Activated CD4-positive, alpha-beta T cell treated with anti-CD3 and anti-CD28 coated beads, Interleukin-2, Interleukin-4, amounts not matched to agents 100 ng/mL and 50 ng/mL, durations not matched to agents 16 hours and 8 hours (primary cell): ENCODE measurements at places on chromosomes 7 and 10.

- DNase-seq, result no peak
Observed at GRCh38 chr10:113294868-113295267, 258.0 kb upstream of the HABP2 start.

DNA sequence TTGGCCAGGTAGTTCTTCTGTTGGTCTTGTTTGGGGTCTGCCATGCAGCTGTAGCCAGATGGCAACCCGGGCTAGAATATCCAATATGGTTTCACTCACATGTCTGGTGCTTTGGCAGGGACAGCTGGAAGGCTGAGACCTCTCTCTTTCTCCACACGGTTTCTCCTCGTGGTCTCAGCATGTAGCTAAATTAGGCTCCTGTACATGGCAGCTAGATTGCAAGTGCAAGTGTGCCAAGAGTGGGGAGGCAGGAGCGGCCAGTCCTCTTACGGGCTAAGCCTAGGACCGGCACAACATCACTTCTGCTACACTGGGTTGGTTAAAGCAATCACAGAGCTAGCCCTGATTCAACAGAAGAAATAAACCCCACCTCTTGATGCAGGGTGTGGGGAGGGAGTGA lies 9.3 kb upstream of the PDE1C start:
- no peak for DNase-seq

- DNase-seq, result no peak
Observed at GRCh38 chr10:120039826-120040225, 147.3 kb downstream of the SEC23IP start.

GRCh38 chr10:9262770-9263169 lies 1208.3 kb downstream of the GATA3 start:
- no peak for DNase-seq

GRCh38 chr10:117545141-117546019 lies 2.8 kb downstream of the EMX2 start:
- DNase-seq, result no peak

DNA sequence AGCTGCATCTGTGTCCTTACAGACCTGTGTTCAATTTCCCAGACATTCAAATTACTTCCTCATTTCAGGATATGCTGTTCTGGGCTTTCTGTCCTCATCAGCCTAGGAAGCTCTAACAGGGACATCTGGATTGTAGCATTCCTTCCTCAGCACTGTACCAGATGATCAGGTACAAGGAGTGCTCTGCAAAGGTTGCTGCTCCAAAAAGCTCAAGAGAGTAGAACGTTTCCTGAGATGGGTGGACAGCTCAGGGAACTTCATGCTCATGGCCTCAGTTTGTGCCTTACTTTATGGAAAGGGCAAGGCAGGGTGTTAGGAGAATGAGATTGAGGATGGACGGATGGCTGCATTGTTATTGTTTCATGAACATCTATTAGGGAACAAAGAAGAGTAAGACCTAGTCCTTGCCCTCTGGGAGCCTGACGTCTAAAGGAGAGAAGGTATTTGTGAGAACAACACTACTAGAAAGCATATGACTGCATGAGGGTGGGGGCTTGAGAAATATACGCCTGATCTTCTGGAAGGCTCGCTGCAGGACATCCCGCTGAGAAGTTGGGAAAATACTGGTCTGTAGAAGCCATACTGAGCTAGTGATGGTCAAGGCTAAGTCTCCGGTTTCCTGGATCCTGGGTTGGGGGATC lies 10.5 kb upstream of the ZNF212 start:
- DNase-seq, result no peak

- DNase-seq, result no peak
Observed at GRCh38 chr10:234708-235406, 99.6 kb downstream of the ZMYND11 start.

DNA sequence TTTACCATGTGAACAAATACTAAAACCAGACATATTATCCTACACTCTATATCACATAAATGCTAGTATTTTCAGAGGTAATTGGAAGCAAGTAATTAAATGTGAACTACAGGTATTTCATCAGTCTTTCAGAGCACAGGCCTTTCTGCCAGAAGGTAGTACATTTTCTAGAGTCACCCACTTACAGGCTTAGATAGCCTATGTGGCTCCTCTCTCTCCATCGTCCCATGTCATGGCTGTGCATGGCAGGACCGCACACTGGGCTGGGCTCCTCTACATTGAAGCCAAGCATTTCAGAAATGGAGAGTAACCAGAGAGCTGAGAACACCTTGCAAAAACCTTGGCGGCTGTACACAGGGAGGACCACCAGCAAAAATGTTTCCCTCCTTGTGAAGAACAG lies 49.7 kb downstream of the GFRA1 start:
- no peak for DNase-seq

DNA sequence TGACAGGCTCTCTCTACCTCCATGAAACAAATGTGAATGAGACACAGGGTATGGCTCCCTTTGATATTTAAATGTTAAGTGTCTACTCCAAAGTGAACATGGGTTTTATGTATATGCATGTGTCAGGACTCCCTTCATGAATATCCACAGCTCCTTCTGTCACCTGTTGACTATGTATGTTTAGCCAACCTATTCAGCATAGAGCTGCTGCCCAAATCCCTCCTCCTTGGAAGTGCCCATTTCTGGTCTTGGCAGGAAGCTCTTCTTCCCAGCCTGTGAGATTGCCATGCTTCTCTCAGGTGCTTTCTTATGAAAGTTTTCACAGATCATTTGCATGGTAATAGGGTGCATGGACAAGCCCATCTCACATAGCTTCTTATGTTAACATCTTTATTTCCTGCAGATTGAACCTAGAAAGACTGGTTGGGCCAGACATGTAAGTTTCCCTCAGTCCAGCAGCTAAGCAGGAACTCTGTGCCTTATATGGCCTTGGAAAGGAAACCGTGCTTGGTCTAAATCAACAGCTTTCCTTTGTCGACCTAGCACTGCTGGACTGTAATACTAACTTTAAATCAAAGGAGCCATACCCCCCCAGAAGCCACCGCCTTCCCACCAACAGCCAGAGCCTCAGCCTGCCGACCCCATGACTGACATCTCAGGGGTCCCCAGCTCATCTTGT lies 288.9 kb downstream of the ADARB2 start:
- DNase-seq, result no peak

- no peak for DNase-seq
Observed at GRCh38 chr7:141133646-141134045, 59.8 kb downstream of the TMEM178B start.

GRCh38 chr7:112115880-112116279 lies 90.3 kb downstream of the DOCK4 start:
- DNase-seq, result no peak

DNA sequence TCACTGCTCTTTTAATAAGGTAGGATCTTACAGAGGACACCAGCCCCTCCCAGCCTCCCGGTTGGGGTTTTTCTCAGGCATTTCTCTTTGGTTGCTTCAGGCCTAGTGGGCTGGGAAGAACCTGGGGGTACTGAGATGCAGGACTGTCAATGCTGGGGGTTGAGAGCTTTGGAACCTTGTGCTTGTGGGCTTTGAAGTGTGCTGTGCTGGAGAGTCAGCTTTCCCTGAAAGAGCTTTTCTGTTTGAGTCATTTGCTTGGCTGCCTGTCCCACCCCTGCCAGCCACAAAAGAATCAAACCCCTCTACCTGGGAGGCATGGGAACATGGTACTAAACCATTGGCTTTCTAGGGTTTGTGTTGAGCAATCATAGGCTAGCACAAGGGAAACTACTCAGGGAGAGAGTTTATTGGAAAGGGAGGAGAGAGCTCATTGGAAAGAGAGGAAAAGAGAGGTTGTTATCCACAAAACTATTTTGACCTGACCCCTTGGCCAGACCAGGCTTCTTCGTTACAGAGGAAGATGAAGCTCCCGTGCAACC lies 1.4 kb downstream of the SCD start:
- DNase-seq, result no peak
